Peyer's patch (tissue), 4 donors: ENCODE measurements at places on chromosomes 7 and 10. TPM values are rescaled to one million over a fixed set of nuclear protein-coding genes. Genes with fewer than 3 reads are reported as not detected.

DNA sequence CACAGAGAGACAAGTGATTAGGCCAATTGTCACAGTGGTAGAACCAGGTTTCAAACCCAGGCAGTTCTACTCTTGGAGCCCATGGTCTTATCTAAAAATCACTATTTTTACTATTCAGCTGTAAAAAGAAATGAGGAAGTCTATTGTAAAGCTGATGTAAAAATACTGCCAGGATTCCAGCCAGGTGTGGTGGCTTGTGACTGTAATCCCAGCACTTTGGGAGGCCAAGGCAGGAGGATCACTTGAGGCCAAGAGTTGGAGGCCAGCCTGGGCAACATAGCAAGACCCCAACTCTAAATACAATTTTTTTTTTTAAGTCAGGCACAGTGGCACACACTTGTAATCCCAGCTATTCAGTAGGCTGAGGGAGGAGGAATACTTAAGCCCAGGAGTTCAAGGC, 40.4 kb downstream of the HIP1 start:
- DNase-seq, result no peak

DNA sequence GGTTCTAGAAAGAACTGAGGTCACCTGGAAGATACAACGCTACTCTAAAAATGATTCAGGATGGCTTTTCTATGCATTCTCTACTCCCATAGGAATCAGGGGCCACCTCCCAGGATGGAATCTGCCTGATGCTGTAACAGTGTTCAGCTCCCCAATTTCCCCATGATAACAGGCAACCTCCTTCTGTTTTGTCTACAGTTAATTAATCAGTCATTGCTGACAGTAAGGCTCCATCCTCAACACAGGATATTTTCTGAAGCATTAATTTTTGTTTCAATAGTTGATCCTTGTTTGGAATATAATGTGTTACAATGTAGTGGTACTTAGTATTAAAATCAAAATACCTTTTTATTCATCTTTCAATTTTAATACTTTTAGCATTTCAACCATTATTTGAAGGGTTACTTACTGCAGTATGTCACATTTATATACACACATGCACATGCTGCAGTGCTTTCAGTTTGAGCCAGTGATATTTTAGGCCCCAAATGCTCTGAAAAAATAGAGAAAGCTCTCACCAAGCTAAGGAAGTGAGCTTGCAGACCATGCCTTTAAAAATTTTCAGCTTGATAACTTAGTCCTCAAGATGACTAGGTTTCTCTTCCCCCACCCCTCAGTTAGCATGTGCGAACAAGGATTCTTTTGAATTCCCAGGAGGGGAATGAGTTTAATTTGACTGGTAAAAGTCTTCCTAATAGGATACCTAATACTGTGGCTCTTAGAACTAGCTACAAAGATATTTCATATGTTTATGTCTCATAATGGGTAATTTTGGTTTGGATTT, 592 bp upstream of the PIK3CG start:
- no peak for DNase-seq

DNA sequence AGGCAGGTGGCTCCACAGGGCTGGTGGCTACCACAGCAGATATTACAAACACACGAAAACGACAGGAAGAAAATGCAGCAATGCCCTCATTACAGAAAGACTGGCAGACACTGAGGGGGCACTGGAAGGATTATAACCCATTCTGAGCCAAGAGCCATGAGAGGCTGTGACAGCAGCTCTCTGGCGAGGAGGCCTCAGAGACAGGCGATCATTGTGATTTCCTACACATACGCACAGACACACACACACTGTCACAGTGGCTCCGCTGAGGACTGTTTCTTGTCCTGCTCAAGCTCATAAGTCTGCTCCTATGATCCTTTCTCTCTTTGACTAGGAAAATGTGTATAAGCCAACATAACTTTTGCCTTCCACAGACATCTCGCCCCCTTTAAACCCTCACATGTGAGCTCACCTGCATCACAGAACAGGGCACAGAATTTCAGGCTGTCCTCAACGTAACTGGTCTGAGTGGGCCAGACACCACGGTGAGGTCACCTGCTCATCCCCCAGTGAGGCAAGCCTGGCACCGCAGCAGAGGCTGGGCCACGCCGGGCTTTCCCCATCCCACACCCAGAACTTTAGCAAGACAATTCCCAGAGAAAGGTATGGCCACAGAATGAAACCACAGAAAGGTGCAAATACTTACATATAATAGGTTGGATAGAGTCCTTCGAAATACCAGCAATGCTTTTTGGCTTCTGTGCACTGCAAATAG, 51.7 kb downstream of the VOPP1 start:
- DNase-seq, result peak; percentile 15

CPXM2 gene
- 18.2 TPM for total RNA-seq
